Cortex of kidney (tissue), 1 donor: ENCODE measurements at places on chromosomes 13 and 19.

DNA sequence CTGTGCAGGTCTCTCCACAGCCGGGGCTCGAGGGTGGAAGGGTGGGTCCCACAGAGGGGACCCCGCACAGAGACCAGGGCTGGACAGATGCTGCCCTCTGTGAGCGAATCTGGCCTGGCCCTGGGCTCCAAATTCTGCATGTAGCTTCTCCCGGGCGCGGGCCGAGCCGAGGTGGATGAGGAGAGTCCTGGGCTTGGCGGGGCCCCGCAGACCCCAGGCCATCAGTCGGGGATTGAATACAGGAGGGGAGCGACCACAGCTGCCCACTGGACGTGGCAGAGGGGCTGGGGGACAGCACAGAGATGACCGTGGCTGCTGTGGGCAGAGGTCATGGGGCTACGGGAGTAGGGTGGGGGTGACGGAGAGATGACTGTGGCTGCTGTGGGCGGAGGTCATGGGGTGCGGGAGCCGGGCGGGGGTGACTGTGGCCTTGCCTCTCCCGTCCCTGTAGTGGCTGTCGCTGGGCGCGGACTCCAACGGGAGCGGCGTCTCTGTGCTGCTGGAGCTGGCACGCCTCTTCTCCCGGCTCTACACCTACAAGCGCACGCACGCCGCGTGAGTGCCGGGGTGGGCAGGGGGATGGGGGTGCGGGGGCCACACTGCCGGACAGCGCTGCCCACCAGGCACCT, 15.5 kb downstream of the NCLN start:
- DNase-seq: no peak

- DNase-seq: no peak
Measured at GRCh38 chr13:36921631-36922301, 1.7 kb upstream of the SMAD9 start.

DNA sequence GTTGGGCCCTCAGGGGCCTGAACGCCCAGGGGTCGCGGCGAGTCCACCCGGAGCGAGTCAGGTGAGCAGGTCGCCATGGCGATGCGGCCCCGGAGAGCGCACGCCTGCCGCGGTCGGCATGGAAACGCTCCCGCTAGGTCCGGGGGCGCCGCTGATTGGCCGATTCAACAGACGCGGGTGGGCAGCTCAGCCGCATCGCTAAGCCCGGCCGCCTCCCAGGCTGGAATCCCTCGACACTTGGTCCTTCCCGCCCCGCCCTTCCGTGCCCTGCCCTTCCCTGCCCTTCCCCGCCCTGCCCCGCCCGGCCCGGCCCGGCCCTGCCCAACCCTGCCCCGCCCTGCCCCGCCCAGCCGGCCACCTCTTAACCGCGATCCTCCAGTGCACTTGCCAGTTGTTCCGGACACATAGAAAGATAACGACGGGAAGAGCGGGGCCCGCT, at the start of gene CCNA1:
CCNA1 (plus strand) TSS at position 390 of the 439 bp plus-strand sequence. CDS start 562 bp downstream, outside the sequence.
- DNase-seq: no peak

DNA sequence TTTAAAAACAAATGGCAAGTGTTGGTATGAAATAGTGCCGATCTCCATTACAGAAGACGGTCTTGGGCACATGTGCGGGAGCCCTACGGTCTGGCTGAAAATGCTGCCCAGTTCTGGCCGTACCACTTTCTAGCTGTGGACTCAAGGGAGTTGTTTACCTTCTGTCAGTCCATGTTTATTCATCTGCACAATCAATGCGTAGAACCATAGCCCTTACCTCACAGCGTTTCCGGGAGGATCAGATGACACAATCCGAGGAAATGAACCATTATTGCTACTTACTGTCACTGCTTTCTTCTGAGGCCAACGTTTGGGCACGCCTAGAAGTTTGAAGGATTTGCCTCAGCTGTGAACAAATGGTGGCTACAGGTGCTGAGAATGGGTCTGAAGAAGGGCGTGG, 31.2 kb downstream of the GADD45B start:
- DNase-seq: no peak

GRCh38 chr13:114140906-114141250, 8.5 kb upstream of the RASA3 start:
- DNase-seq: no peak

- DNase-seq: no peak
Measured at GRCh38 chr13:51225029-51225428, 2.8 kb downstream of the FAM124A start.

- no peak for DNase-seq
Measured at GRCh38 chr13:30477346-30478195, 11.8 kb upstream of the HMGB1 start.

DNA sequence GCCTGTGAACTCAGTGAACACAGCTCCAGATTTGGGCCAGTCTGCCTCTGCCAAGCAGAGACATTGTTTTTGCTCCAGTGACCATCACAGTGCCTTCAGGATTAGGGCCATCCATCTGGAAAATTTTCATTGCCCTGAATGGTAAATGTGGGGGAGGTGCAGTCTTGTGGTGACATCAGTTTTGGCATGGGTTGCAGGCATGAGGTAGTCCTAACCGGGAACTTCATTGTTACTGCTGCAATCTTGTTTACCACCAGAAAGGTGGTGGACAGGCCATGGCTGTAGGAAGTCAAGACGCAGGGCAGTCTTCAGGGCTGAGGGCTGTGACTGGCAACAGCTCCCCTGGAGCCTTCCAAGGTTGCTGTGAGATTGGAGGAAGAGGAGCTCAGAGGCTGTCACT, 55.2 kb downstream of the SPATA13 start:
- DNase-seq: no peak

GRCh38 chr19:13669780-13670355, 94.5 kb upstream of the MRI1 start:
- no peak for DNase-seq

DNA sequence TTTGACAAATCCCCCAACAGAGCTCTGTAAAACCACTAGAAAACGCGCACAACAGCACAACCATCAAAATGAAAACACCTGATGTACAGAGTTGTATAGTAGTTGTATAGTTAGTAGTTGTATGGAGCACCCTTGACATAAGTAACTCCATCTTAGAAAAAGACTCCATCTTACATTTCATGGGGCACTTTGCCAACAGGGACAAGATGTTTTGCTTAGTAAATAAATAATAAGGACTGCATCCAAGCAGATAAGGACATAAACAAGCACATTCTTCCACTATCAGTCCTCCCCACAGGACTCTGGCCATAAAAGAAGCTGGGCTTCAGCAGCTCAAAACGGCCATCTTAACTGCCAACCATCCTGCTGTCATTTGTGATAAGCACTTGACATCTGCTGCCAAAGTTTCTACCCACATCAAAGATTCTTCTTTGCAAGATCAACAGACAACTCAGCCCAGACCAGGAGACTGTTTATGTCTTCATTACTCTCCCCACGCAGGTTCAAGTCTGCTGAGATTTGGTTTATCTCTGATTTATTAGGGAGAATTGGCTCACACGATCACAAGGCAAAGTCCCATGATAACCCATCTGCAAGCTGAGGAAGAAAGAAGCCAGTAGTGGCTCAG, 20.7 kb upstream of the ZNF331 start:
- no peak for DNase-seq

DNA sequence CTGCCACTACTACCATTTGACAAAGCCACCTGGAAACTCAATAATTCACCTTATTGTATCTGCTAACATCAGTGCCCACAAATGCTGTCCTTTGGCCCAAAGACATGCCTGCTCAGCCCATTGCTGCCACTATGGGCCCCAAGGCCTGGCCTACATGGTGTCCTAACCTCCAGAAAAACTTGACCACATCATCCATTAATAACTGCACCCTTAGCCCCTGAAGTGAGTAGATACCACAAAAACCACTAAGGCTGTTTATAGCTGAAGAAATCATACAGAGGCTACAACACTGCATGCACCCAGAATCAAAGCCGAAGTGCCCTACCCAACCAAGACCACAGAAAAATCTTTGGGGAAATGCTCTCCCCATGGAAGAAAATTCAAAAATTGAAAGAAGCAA, 932.8 kb upstream of the SLITRK6 start:
- DNase-seq: no peak

DNA sequence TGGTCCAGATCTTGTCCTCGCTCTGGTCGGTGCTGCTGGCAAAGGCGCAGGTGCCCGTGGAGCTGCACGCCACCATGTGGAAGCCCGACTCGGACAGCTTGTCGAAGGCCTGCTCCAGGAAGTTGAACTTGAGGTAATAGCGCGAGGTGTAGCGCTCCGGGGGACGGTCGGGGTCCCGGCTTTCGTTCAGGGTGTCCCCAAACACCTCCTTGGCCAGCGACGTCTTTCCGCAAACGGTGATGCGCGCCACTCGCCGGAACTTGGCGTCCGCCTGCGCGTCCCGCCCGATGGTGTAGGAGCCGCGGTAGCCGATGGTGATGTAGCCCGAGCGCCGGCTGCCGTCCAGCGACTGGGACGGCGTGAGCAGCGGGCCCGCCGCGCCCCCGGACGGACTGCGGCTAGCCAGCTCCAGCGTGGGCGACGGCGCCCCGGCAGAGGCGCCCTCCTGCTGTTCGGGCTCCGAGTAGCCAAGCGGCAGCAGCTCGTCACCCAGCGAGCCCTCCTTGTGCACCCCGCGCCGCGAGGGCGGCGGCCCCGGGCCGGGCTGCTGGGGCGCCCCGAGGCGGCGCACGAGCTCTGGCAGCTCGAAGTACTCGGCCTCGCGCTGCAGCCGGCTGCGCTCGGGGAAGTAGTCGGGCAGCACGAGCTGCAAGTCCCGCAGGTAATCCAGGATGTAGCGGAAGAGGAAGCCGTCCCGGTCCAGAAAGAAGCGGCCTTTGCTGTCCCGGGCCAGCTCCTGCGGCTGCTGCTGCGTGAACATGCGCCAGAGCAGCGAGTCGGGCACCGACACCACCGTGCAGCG, 801 bp downstream of the KCTD12 start:
- no peak for DNase-seq

DNA sequence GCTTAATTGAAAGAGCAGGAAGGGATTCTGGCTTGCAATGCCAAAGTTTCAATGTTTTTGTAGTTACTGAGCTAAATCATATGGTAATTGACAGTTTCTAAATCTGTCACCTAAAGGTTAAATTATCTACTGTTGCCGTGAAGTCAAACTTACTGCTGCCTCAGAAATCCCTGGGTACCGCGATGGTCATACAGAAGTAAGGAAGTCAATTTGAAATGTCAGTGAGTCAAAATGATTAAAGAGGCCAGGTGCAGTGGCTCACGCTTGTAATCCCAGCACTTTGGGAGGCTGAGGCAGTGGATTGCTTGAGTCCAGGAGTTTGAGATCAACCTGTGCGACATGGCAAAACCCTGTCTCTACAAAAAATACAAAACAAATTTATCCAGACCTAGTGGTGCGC, 48.8 kb upstream of the TPM4 start:
- DNase-seq: no peak

DNA sequence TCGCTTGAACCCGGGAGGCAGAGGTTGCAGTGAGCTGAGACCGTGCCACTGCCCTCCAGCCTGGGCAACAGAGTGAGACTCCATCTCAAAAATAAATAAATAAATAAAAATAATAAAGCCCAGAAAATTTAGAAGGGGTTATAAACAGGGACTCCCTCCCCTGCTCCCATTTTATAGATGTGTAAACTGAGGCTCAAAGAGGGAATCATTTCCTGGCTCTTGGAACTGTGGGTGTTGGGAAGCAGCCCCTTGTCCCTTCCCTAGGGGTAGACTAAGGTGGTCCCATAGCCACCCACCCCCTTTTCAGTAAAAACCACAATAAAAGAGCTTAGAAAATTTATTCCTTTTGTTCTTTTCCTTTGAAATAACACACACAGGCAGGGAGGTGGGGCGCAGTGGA, 6.2 kb upstream of the SLC25A41 start:
- DNase-seq: no peak

- DNase-seq: no peak
Measured at GRCh38 chr19:39736088-39736487, 1.7 kb downstream of the CLC start.
